ENCODE measurements at places on chromosomes 2 and 18.

- no peak for ATAC-seq
These were observed 62.2 kb downstream of the OSBPL6 start for GRCh38 chr2:178256382-178257042.

DNA sequence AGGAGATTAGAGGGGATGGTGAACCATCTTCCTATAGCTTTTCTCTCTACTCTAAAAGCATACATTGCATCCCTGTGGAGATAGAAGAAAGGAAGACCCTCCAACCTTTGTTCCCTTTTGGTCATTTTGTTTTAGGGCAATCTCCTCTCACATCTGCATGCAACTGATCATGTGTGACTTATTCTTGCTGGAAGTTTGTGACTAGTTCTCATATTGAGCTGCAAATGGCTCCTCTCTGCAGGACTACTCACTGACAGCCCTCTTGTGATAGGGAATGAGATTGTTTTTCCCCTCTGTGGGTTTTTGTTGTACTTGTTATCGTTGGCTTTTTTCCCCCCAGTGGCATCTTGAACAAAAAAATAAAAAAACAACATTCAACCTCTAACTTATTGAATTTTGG lies 416.0 kb upstream of the CNTNAP5 start:
- no peak for ATAC-seq

- ATAC-seq: no peak
These were observed 48.6 kb downstream of the TMEM18 start for GRCh38 chr2:628651-629050.

GRCh38 chr2:224260372-224261020 lies 141.4 kb downstream of the FAM124B start:
- ATAC-seq: no peak

DNA sequence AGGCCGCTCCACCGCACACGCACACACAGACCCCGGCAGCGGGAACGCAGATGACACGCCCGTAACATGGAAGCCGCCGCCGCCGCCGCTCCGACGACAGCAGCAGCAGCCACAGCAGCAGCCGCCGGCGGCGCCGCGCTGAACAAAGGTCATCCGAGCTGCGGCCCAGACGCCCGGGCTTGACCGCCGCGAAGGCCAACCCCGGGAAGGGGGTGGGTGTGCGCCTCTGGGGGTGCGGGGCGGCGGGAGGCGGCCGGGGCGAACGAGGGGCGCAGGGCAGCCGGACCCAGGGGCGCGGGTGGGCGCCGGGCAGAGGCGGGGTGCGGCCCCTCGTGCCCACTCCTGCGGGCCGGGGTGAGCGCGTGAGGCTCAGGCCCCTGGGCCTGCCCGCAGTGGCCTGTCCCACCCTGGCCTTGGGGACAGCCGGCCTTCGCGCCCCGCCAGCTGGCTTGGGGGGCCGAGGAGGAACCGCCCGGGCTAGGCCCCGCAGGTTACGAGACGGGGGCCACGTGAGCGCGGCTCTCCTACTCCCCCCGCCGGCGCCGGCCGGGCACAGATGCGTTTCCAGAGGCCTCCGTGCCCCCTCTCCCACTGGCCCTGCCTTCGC lies 1.0 kb upstream of the ZNF532 start:
- peak; percentile 45 for ATAC-seq

Data from activated CD4-positive, CD25-positive, alpha-beta regulatory T cell treated with anti-CD3 and anti-CD28 coated beads, Interleukin-2, amount 50 U/mL, for 24 hours (primary cell).